ENCODE measurements at places on chromosomes 6 and 20.

DNA sequence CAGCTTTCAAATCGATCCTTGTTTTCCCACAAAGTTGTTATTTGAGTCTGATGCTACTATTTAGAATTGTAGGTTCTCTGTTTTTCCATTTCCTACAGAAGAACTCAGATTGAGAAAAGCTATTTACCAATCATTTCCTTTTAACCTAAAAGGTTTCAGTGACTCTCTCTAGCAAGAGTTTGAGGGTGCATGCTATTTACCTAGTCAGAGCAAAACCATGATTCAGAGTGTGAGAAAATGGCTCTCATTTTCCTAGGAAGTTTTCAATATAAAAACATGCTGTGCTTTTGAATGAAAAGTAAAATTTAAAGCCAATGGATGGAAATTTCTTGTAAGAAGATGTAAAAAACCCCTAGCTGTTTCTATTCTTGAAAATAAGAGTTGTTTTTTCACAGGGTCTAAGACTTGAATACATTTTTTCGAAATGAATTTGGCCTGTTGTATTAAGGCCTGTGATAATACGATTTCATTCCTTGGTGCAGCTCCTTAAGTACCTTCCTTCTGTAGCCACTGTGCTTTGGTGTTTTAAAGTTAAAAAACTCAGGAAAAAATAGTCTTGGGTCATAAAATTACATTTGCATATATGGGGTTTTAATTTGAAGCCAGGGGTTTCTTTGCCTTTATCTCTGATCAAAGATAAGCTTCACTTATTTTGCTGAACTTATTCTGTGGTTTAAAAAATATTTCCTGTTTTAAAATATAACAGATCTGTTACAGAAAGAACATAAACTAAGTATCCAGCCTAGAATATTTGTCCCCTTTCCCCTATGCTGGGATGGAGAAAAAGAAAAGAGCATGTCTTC is 18.0 kb upstream of the RSPH3 start:
- DNase-seq, result no peak

DNA sequence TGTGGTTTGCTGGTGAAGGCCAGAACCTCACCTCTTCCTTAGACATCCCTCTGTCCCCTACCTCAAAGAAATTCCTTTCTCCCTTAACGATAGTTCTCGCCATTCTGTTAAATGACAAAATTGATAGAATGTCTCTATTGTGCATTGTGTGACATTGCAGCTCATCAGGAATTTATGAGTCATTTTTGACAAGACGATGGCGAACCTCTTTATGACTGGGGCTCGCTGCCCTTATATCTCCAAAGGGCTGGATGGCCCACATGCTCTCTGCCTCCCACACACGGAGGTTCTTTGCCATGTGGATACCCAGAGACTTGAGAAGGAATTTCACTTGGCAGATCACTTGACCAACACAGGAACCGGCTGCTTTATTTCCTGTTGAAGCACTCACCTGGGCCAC is 66.8 kb upstream of the RPS6KA2 start:
- no peak for DNase-seq

DNA sequence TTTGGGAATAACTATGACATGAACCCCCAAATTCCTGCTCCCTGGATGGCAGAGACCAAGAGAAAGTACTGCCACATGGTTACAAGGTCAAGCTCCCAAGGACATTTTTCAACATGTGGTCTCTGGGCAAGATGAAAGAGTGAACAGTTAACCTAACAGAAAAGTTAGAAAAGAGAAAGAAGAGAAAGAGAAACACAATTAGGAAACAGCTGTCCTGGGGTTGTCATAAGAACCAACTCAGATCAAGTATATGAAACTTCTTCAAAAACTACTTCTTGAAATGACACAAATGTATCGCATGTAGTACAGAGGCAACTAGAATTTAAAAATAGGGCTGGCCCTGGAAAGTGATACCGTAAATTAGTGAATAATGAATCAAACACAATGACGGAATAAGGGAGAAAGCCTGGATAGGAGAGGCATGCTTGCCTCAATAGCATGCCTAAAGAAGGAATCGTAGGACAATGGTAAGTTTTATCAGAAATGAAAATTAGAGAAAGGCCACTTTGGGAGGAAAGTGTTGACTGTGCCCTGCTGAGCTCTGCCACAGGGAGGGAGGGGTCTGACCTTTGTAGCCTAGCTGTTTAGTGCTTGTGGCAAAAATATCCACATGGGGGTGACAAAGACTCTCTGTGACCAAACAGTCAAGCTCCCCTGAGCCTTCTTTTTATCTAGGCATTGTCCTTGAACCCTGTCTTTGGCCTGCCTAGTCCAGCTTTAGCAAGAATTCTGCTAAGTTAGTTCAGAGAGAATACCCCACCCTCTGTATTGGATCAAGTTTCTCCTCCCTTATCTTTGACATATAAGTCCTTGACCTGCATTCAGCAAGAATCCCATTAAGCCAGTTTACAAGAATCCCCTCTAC is 4.3 kb upstream of the DCBLD1 start:
- no peak for DNase-seq

DNA sequence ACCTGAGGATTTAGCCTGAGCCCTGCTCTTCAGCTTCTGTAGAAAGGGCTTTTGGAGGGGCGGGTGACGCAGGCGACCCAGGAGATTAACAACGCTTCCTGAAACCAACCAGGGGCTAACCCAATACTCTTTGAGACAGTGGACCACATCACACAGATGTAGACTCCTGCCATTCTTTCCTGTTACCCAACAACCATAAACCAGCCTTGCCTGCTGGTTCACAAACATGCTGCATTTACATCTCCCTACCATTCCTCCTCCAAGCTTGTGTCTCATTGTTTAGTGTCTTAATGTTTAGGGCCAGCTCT is 28.3 kb downstream of the PPP1R16B start:
- no peak for DNase-seq

DNA sequence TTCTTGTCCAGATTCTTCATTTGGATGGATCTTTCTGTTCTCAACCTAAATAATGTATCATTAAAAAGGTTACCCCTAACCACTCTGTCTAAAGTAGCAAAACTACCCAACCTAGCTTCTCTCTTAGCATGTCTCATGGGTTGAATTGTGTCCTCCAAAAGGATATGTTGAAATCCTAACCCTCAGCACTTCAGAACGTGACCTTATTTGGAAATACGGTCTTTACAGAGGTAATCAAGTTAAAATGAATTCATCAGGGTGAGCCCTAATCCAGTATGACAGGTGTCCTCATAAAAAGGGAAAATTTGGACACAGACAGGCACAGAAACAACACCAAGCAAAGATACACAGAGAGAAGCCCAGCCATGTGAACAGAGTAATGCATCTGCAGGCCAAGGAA is 6.1 kb upstream of the FRK start:
- no peak for DNase-seq

GRCh38 chr20:24470746-24471582 is 1.5 kb downstream of the SYNDIG1 start:
- no peak for DNase-seq

- no peak for DNase-seq
Observed at GRCh38 chr20:45092898-45093297, 8.0 kb downstream of the KCNS1 start.

DNA sequence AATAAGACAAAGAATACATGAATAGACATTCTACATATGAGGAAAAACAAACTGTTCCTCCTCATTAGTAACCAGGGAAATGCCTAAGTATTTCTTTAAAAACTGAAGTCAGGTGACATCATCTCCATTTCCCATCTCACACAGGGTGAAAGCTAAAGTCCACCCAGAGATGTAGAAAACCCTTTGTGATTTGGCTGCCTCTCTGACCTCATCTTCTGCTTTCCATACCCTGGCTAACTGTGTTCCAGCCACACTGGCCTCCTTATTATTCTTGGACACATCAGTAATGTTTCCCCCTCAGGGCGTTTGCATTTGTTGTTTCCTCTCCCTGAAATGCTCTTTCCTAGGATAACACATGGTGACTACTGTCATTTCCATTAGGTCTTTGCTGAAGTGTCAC is 40.4 kb downstream of the ESF1 start:
- DNase-seq, result no peak

DNA sequence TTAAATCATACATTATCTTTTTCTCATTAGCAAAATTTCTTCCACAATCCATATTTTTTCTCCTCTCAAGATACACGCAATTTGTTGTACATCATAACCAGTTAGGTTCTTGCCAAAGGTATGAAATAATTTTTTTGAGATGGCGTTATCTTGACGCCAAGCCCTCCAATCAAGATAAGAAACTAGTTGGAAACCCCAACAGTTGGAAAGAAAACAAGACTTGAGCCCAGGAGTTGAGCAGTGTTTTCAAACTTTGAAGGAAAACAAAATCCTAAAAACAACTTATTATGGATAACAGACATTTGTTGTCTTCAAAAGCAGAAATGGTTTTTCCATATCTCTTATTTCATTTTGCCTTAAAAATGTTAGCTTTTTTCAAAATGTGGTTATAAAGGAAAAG is 184.8 kb downstream of the SLC24A3 start:
- no peak for DNase-seq

DNA sequence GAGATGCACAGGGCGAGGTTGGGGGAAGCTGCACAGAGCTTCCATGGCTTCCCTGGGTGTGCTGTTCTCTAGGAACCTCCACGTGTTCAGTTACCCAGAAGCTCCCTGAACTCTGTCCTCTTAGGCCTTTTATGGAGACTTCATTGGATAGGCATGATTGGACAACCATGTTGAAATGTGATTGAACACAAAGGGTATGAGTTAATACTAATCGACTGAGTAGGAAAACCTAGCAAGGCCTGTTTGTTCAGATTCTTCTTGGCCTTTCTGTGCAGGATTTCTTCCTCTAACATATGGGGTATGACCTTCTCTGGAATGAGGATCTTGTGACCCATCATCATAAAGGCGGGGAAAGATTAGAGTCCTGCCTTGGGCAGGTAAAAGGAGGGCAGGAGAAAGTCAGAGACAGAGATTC is 70.7 kb upstream of the SMIM29 start:
- DNase-seq, result no peak

DNA sequence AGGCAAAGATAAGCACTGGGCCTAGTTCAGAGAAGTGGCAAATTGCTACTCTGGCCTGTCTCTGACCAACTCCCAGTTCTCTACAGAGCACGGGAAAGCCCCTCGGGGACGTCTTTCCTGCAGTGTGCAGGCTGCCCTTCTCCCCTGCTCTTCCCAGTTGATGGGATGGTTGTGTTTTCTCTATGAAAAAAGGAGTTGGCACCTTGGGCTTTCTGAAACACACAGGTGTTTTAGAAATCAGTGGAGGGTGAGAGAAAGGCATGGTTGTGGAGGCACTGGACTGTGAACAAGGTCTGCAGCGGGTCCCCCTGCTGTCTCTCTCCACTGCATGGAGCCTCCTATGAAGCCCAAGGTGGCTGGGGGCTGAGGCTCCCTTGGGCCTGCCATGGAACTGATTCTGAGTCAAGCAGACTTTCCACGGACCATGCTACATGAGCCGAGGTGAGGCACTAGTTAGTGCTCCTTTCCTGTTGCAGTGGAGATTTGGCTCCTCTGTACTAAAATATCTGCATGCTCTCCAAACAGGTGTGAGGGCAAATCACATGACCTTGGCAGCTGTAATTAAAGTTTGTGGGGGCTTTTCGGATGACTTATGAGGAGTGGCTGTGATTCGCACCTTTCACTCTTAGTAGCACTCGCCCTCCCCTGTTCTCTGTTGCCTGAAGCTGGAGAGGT is 16.3 kb downstream of the GTSF1L start:
- no peak for DNase-seq

DNA sequence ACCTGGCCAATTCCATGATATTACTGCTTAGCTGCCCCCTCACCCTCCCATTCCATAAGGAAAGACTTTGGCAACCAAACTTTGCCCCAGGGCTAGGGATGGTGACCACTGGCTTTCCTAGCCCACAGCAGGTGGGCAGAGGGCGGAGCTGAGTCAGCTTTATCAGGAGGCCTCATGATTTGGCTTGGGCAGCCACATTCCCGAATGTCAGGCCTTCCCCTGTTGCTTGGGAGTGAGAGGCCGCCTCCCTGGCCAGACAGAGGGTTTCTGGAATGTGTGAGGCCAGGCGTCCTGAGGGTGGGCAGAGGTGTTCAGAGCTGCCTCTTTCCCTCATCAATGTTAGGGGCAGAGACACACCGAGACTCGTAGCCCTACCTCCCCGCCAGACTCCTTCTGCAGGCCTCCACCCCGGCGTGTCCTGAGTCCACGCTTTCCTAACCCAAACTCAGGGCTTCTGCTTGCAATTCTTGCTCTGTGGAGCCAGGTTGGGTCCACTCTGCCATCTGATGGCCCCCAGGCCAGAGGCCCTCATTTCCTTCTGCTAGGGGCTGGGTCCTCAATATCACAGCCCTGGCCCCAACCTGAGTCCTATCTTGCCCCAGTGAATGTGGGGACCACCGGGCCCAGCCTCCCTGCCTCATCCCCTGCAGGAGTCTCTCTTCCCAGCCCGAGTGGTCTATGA is 19.3 kb downstream of the UQCC2 start:
- DNase-seq, result no peak

- no peak for DNase-seq
Observed at GRCh38 chr20:18676396-18676795, 88.5 kb downstream of the DTD1 start.

DNA sequence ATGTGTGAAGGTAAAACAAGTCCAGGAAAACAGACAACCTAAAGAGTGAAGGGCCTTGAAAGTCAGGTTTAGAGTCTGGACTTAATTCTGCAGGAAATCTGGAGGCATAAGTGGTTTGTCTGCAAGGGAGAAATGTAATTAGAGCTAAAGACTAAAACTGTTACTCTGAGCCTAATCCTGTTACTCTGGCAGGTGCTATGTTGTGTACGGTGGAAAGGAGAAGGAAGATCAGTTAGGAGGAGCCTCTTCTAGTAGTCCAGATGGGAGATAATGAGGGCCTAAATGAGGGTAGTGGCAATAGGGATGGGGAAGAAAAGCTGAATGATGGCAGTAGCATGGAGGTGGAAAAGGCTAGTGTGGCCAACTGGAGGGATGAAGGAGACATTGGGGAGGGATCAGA is 118.5 kb downstream of the PDSS2 start:
- DNase-seq, result no peak

- DNase-seq, result peak; percentile 69
Observed at GRCh38 chr6:37207903-37208456, 38.0 kb downstream of the PIM1 start.

GRCh38 chr6:118717106-118717505 is 65.7 kb upstream of the CEP85L start:
- DNase-seq, result no peak

DNA sequence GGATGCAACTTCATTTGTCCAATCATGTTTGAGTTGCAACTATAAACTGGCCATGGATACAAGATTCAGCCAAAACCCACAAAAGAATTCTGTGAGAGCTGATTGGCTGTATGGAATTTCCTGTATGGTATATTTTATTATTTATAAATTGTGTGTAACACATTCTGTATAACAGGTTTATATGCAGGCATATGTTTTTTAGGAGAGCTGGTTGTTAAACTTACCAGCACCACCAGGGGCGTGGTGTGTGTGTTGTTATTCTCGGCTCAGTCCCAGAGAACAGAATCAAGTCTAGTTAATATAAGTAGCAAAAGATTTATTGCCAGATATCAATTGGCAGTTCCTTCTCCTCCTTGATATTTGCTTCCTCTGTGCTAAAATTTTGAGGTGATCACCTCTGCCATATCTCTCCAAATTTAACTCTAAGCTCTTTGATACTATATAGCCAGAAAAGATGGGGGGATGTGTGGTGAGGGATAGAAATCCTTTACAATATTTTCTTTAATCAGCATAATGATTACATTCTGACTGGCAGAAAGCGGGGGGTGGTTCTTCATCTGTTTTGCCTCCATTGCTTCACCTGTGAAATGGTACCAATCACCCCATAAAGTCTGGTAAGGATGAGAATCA is 22.9 kb downstream of the CNBD2 start:
- DNase-seq, result no peak

Data from stimulated activated CD8-positive, alpha-beta memory T cell treated with anti-CD3 and anti-CD28 coated beads, Interleukin-2, amount 100 ng/mL, for 1 hour (primary cell).